ENCODE measurements at places on chromosomes 1 and 21. TPM values are rescaled to one million over a fixed set of nuclear protein-coding genes. Genes with fewer than 3 reads are reported as not detected.

Gene TDRD5
- 0.12 TPM for total RNA-seq

Gene ECM1
- total RNA-seq, result 1.7 TPM

Gene COL16A1
- 49.1 TPM for total RNA-seq

Gene LCE1E
- total RNA-seq, result 1.3 TPM

Gene LCA5L
- total RNA-seq, result 2.8 TPM

Gene DISP3
- total RNA-seq, result 0.09 TPM

Gene FOXD2
- 0.44 TPM for total RNA-seq

Gene CCDC27
- total RNA-seq, result not detected

Gene LCE1A
- total RNA-seq, result not detected

Gene MROH7
- not detected for total RNA-seq

Gene OR2G6
- total RNA-seq, result not detected

Gene ZNF593OS
- total RNA-seq, result not detected

Gene RNF186
- not detected for total RNA-seq

Gene ZNF672
- 36.2 TPM for total RNA-seq

Gene CLIC6
- not detected for total RNA-seq
